ENCODE measurements at places on chromosomes 12 and 14. TPM values are rescaled to one million over a fixed set of nuclear protein-coding genes. Genes with fewer than 3 reads are reported as not detected.

The SNRNP35 gene
- 42.6 TPM for polyA plus RNA-seq

The PIWIL1 gene
- 0.78 TPM for polyA plus RNA-seq

The TAS2R13 gene
- 0.12 TPM for polyA plus RNA-seq

The RERGL gene
- polyA plus RNA-seq, result 10.5 TPM

The DHRS4L2 gene
- polyA plus RNA-seq, result 39.6 TPM

The GTF2A1 gene
- 44.7 TPM for polyA plus RNA-seq

The ERP27 gene
- 22.6 TPM for polyA plus RNA-seq

The OR4E1 gene
- polyA plus RNA-seq, result 0.05 TPM

The PPP1R36 gene
- 1.5 TPM for polyA plus RNA-seq

The SERPINA5 gene
- 13.5 TPM for polyA plus RNA-seq

All from left kidney (tissue), 8 donors.